ENCODE measurements at places on chromosomes 12 and 14.
A peak's percentile ranks its signal among the peaks of the same experiment; 100 is the strongest.

DNA sequence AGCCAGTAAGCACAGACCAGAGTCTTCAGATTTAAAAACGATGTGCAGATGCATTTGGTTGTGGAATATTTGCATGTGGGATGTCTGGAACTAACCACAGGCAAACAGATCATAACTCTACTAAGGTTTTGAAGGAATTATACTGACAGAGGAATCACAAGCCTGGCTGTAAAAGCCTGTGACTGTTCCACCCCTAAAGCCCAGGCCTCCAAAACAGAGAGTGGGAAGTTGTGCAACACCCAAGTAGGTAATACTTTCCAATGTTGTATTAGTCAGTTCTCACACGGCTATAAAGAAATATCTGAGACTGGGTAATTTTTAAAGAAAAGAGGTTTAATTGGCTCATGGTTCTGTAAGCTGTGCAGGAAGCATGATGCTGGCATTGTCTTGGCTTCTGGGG, 68.1 kb upstream of the DCD start:
- DNase-seq = no peak

- DNase-seq = no peak
Measured at GRCh38 chr12:112191840-112192321, 66.5 kb downstream of the TRAFD1 start.

- DNase-seq = no peak
Measured at GRCh38 chr14:53047307-53048069, 96.6 kb upstream of the FERMT2 start.

GRCh38 chr14:97013878-97014277, 216.7 kb downstream of the VRK1 start:
- DNase-seq = no peak

DNA sequence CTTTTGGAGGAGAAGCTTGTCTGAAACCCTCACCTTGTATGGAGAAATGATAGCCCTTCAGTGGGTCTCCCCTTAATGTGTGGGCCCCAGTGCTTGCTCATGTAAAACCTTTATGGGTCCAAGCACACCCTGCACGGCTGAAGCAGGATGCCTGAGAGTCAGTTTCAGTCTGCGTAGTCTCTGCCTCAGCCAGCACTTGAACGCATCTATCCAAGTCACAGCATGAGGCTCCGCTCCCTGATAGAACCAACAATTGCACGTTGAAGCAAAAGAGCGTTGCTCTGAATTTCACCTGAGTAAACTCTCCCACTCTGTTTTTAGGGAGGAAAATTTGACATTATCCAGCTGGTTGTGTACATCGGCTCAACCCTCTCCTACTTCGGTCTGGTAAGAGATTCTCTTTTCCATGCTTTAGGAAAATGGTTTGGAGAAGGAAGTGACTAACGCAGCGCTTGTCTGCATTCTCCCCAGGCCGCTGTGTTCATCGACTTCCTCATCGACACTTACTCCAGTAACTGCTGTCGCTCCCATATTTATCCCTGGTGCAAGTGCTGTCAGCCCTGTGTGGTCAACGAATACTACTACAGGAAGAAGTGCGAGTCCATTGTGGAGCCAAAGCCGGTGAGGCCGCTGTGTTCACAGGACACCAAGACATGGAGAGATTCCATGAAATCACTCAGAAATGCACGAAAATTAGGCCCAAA, 33.0 kb upstream of the P2RX4 start:
- no peak for DNase-seq

GRCh38 chr12:39427360-39427808, 15.5 kb downstream of the KIF21A start:
- DNase-seq = no peak

DNA sequence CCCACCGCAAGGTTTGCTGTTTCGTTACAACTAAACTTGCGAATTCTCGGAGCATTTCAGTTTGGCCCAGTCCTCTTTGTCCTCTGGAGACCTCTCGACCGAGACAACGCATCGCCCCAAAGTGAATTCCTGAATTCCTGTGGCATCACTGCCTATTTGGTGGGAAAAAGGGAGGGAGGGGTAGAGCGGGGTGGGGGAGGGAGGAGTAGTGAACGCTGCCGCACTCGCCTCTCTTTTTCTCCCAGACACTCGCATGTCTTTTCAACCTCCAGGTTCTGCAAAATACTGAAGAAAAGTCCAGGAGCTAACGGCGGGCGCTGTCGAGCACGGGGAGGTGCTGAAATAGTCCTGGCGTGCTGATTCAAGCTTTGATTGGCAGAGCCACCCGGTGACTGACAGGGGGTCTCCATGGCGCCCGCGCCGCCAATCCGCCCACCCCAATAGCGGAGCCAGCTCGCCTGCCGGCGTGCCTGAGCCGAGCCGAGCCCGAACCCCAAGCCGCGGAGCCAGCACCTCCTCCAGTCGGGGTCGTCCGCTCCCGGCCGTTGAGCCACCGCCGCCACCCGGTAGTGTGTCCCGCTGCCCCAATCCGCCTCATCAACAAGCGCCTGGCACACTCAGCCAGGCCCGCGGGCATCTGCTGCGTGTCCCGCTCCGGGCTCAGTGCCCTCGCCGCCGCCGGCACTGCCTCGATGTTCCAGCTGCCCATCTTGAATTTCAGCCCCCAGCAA, at the start of gene SIX6:
TSS of gene SIX6 (plus strand) at position 440 of the 731 bp plus-strand sequence. CDS start at position 693, 253 bp downstream.
- no peak for DNase-seq

- DNase-seq = no peak
Measured at GRCh38 chr12:57641699-57642442, 8.9 kb upstream of the B4GALNT1 start.

DNA sequence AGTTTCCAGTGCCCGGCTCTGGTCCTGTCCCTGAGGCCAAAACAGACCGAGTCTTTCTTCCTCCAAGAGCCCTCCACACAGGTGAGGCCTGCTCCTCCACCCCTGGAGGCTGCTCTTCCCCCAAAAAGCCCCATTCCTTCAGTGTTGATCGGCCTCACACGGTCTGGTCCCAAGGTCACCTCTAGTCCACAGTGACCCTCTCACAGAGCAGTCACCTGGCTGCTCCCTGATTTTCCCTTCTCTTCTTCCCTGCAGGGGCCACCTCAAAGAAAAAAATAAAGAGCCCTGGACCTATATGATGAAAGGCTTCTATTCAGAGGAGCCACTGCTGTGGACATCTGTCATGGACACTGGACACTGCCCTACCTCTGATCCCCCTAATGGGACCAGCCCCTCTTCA, 42.5 kb downstream of the TTC7B start:
- DNase-seq = no peak

DNA sequence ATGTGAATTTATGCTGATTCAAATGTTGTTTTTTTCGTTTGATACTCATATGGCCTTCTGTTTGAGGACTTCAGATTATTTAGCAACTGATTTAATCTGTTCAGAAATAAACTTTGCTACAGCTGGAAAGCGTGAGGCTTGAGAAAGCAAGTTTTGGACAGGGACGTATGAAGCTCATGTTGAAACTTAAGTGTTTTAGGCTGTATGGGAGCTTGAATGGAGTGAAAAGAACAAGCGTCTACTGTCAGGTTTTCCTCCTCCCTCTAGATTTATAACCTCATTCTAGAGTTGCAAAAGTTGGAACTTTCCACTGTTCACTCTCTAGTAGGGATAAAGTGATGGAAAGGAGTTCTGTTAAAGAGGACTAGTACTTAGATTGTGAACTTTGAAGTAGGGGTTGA, 1.0 kb downstream of the PRPF39 start:
- DNase-seq = no peak

GRCh38 chr12:64825143-64826021, 935 bp downstream of the TBC1D30 start:
- DNase-seq = peak; percentile 66

- DNase-seq = no peak
Measured at GRCh38 chr14:63204407-63205043, at the start of gene RHOJ. RHOJ (plus strand) TSS chr14:63204443; CDS start chr14:63204870, 427 bp downstream.

DNA sequence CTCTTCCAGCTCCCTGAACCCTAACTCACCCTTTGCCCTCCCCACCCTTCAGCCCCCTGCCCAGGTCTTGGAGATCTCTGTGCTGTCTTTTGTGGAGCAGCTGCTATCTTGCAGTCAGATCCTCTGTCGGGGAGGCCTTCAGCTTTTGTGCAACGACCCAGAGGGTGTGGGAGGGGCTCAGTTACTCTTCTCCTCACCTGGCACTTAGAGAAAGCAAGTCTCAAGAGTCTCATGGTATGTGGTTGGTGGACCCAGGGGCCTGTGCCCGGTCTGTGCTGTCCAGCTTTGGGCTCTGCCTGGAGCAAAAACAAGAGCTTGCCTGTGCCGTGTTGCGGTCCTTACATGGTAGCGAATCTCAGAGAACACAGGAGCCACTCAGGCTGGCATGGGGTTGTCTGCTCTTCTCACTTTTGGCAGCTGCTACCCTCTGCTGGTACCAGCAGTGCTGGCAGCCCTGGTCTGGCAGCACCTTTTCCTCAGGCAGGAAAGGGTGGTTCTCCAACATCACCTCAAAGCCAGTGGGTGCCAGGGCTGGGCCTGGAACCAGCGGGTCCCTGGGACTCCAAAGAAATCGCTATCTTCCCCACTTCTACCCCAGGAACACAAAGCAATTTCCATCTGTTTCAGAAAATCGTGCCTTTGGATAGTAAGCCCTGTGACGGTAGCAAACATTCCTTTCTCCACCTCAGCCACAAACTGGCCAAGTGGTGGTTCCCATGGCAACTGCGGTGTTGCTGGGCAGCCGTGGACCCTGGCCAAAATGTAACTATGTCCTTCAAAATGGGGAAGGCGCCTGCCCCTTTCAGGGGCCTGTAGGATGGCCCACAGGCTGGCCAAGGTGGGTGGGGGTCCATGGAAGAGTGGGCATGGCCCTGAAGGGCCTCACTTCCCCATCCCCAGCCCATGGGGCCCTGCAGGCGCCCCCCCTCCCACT, 90.0 kb downstream of the RIN3 start:
- no peak for DNase-seq

GRCh38 chr12:27965411-27965810, 7.1 kb downstream of the PTHLH start:
- no peak for DNase-seq

DNA sequence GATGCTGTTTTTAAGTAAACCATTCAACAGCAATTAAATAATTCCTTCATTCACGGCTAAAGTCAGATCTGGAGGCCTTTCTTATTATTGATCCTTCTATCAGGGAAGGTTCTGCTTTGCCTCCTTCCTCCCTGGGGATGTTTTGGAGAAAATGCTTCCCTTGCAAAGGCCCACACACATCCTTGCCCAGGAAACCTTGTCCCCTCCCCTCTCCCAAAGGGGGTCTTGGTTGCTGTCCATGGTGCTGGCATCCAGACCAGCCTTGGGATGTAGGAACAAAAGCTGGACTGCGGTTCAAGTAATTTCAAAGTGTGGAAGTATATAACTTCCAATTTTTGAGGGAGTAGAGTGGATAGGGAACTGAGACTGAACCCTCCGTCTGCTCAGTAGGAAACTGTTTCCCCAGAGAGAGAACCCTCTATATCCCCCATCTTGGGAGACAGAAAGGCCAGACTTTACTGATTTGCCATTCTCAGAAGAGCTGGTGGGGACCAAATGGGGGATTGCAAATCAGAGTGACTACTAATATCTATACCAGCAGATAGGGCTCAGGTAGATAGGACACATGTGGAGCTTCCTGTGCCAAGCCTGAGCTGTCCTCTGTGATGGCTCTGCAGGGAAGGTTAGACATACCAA, 5.6 kb downstream of the MARCHF9 start:
- no peak for DNase-seq

DNA sequence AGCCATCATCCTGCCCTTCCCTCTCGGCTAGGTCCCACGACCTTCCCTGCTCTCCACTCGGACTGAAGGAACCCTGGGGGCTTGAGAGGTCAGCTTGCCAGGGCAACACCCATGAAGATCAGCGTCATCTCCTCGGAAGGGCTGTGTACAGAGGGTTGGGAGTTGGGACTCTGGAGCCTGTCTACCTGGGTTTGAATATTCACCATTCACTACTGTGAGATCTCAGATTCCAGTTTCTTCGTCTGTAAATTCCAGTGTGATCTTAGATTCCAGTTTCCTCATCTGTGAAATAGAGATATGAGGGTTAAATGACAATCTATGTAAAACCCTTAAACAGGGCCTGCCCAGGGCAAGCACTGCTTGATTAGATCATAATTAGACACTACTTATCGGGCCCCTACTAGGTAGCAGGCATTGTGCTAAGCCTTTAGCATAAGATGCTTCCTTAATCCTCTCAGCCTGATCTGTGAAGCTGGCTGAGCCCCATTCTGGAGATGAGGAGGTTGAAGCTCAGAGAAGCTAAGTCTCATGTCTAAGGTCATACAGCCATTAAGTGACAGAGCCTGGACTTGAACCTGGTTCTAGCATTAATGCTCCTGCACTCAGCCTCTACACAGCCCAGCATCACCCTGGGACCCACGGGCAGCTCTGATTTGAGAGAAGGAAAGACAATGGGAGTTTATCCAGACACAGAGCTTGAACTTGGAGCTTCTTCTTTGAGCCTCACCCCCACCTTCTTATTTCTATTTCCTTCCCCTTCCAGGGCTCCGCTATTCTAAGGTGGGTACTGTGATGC, 612 bp upstream of the ZDHHC22 start:
- DNase-seq = no peak

GRCh38 chr12:57156701-57157403, 9.4 kb upstream of the LRP1-AS start:
- DNase-seq = no peak

DNA sequence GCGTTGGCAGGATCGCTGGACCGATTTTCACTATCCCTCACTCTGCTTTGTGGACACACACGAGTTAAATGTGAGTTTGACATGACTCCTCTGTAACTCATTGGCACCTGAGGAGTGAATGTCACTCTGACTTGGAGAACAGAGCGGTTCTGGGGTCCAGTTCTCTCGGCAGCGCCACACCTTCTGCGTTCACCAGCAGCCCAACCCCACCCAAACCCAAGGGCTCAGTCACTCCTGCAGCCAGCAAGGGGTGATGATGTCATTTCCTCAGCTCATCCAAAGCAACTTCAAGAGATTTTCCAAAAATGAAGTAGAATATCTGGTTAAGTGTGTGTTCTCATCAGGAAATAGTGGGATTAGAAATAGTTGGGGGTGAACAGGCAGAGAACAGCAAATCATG, 36.3 kb downstream of the ADGRD1 start:
- no peak for DNase-seq

DNA sequence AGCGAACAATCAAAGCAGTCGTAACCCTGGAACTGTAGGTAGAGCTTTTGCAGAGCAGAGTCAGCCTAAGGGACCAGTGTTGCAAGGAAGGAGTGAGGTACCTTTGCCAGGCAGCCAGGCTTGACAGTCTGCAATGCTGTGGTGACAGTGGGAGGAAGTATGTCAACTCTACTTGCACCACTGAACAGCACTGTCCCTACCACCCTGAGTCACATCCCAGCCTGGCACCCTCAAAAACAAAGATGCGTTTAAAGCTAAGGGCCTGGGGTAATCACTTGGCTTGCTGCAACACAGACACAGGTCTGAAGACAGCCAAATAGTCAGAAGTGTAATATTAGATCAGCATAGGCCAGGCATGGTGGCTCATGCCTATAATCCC, 141.9 kb downstream of the DPF3 start:
- no peak for DNase-seq

DNA sequence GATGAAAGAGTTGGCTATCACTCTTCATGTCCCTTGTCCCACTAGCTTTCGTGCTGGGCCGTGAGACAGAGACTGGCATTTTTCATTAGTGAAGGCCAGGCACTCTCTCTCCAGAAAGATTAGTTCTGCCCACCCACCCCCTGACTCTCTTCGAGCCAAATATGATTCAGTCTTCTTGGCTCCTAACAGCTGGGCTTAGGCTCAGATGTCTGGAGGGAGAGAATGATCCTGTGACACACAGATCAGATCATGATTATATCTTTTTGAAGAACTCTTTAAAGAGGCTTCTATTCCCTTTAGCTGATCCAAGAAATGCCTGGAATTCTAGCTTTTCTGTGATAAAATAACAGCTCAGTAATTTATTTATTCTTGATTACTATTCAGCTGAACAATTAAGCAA, 5.2 kb upstream of the GNG2 start:
- DNase-seq = no peak

GRCh38 chr12:87092421-87092820, 836.2 kb upstream of the MGAT4C start:
- no peak for DNase-seq

- DNase-seq = no peak
Measured at GRCh38 chr14:94364964-94365363, 23.4 kb downstream of the SERPINA1 start.
